Left forelimb (tissue), 1 donor: ENCODE measurements at places on chromosomes 11 and 22.

- DNase-seq: no peak
Observed at GRCh38 chr11:2573240-2574042, 126.4 kb downstream of the KCNQ1OT1 start.

DNA sequence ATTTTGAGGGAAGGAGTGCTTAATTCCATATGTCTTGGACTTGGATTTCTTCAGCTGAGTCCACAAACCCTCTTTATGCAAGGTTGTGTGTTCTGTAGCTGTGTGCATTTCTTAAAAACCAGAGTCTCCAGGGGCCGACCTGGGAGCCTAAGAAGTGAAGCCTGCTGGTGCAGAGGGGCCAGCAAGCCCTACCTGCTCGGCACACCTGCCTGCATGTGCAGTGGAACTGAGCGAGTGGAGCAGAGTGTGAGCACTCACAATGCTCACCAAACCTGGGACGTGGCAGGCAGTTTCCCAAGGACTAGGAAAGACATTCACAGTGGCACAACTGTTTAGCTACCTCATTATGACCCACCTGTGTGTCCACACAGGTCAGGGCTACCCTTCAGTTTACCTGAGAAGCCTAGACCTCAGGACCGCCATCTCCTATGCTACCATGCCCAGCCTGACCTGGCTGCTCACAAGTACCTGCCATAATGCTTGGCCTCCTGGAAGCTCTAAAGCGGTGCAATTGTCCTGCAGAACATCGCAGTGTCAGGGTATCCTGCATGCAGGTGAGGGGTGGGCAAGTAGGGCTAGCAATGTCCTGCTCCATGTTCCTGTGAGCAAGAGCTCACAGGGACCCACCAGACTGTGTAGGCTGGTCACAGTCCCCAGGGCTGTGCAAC is 3.8 kb downstream of the C22orf39 start:
- DNase-seq: no peak

- DNase-seq: peak; percentile 64
Observed at GRCh38 chr22:23828800-23829680, 9.8 kb downstream of the DERL3 start.

GRCh38 chr11:111765320-111765983 is 737 bp downstream of the PPP2R1B start:
- no peak for DNase-seq

- peak; percentile 62 for DNase-seq
Observed at GRCh38 chr11:45473341-45473895, 187.3 kb upstream of the SYT13 start.

DNA sequence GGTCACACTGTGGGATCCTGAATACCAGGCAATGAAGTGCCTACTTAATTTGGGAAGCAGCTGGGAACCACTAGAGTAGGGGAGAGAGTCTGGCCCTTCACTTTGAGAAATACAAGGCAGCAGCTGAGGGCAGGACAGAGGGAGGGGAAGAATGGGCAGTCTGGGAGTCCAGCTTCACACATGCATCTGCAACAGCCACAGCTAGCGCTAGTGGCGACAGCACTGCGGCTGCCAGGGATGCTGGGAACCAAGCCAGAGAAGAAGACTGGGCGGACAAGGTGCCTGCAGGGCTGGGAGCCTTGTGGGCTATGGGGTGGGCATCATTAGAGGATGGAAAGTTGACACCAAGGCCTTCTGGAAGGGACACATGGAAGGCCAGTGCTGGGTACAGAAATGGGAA is 15.8 kb downstream of the SCUBE2 start:
- no peak for DNase-seq

DNA sequence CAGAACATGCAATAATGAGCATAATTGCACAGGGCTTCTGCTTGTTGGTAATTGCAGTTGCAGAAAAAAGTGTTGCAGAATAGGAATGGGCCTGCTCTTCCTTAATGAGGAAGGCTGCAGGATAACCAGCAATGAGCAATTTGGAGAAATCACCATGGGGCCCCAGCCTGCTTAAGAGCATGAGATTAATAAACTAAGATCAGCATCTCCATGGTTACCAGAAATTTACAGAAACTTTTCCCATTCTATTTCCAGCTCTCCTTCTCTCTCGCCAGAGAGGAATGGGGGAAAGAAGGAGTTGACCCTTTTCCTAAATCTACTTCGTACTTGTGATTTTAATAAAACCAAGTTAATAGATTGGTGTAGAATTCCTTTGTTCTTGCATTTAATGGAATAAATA is 80.9 kb upstream of the CSNK2A3 start:
- no peak for DNase-seq

- no peak for DNase-seq
Observed at GRCh38 chr11:68987211-68987610, 6.4 kb upstream of the MRGPRD start.

DNA sequence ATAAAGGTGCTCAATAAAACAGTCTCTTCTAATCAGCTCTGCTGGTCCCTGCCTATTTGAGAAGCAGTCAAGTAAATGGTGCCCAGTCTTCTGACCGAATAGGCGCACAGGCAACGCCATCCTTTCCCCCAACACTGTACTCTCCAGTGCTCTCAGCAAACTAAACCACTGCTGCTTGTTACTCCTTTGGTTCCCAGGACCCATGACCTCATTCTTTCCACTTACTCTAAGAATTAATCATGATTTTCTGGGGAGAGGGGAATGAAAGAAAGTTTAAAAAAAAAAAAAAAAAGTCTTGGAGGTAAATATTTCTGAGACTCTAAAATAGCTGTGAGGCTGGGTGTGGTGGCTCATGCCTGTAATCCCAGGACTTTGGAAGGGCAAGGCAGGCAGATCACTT is 63.7 kb downstream of the SGSM3 start:
- no peak for DNase-seq

DNA sequence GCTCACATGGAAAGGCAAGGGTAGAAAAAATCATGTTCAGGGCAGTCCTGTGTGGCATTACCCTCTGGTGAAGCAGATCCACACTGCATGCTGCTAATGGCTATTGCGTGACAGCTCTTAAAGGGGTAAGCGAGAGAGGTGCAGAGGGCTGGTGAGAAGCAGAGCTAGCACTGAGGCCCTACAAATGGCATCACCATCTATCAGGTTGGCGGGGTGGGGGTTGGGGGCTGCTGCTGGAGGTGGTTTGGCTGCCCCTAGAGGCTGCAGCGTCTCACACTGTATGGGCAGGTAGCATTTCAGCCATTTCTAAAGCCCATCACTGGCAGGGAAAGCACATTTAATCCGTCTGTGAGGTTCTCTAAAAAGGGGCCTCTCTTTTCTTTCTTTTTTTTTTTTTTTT is 16.9 kb upstream of the TMA7B start:
- no peak for DNase-seq

- DNase-seq: no peak
Observed at GRCh38 chr22:43343262-43343669, at the start of gene SCUBE1. TSS of gene SCUBE1 (minus strand) at chr22:43343372. CDS start at chr22:43343261, 111 bp downstream.

DNA sequence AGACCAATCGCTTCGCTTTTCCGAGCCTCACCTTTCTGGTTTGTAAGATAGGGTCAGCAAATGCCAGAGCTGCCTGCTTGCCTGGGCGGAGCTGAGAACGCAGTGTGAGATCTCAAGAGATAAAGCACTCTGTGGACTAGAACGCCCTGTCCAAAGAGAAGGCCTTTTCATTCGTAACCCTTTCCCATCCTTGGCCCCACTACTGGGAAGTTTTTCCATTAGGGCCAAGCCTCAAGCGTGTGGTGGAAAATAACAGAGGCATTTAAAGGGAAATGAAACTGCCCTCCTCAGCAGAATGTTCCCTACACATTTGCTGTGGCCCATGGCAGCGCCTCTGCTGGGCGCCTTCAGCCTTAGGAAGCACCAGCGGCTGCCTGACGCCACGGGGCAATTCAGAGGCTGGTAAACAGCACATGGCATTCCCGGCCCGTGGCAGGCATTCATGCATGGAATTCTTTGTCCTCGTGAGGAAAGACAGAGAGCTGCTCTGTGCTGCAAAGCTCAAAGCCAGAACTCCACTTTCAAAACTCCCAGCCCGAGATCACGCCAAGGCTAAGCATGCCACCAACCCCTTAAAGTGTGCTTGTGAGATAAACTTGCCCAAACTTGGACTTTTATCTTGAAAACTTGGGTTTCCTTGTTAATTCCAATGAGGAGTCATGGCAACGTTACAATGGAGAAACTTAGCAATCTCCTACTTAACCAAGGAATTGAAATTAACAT is 38.1 kb downstream of the AHNAK start:
- DNase-seq: peak; percentile 71

DNA sequence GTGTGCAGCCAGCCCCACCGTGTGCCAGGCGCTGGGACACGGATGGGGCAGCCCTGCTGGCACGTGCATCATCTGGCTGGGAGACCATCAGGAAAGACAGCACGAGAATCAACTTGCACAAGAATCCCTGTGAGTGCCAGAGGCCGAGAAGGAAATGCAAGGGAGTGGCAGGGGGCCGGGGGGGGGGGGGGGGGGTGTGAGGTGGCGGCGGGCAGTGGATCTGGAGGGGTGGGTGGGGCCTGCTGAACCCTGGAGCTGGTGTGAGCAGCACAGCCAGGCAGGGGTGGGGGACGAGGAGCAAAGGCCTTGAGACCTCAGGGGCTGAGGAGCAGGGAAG is 14.0 kb upstream of the FLRT1 start:
- DNase-seq: no peak

DNA sequence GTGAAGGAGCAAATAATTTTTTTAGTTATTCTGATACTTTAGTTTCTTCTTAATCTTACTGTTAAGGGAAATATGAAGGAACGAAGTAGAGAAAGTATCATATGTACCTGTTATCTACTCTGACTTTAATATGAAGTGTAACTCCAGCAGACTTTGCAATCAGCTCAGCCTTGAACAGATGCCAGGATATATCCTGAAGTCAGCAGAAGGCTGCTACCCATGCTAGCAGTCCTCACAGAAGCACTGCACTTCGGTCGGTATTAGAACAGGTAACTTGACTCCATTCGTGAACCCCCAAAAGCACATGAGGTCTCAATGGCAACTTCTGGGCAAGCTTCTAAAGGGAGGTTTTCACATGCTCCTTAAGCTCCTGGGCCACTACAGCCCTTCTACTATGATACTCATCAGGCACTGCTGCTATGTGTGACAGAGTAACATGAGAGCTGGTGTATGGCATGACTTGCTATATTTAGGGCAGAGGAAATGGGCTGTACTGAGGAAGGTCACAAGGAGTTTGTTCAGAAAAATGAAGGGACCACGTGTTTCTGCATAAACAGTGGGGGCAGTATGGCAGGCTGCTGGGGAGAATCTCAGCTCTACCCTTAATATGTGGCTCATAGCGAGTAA is 344.1 kb downstream of the SOX6 start:
- no peak for DNase-seq

DNA sequence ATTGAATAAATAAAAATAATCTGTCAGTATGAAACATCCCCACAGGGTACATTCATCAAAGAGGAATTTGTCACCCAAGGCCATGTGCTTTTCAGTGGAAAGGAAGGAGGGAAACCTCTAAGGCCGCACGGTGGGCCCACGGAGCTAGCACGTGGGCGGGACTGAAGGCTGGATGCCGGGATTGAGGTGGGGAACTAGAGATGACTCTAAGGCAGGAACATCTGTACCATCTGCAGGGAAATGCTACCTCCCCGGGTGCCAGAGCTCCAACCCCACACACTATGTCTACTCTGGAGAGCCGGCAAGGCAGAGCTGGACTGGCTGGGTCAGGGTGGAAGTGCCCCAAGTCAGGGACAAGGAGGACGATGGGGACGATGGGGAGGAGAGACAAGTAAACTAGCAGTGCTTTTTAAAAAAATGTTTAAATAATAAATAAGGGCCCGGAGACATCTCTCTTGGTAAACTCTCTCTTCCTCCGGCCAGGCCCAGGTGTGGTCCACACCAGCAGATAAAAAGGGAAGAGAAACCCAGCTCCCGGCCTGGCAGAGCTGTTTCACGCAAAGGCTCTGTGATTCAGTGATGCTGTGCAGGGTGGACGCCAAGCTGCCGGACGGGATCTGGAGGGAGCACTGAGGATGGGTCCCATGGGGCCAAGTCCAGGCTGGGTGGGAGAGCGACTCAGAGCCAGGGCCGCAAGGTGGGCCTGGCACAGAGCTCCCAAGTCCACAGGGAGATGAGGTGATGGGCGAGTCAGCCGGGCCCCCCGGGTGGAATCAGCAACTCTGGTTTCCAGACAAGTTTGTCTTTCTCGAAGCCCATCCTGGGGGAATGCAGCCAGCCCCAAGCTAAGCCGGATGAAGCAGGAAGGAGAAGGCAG is 5.8 kb downstream of the LIF start:
- DNase-seq: no peak

DNA sequence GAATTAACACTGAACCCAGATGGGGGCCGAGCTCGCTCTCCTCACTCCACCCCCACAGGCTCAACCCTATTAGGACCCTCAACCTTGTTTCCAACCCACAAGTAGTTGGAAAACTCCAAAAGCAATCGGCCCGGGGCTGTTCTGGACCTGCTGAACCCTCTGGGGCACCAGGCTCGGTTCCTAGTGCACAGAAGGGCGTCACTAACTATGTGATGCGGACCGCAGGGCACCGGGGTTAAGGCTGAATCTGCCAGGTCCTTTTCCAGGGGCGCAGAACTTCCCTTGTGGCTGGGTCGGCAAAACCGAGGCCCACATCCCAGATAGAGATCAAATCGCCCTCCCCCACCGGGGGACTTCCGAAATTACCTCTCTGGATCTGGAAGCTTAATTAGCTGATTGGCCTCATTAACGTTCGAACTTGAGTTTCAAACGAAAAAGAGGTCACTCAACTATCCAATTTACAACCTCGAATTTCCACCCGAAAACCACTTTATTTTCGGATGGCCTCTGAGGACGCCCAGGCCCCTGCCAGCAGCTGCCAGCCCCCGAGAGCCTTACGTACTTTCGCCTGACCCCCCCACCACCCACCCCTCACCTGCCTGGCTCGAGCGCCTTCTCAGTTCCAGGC is 1.7 kb downstream of the SHANK2 start:
- DNase-seq: no peak

DNA sequence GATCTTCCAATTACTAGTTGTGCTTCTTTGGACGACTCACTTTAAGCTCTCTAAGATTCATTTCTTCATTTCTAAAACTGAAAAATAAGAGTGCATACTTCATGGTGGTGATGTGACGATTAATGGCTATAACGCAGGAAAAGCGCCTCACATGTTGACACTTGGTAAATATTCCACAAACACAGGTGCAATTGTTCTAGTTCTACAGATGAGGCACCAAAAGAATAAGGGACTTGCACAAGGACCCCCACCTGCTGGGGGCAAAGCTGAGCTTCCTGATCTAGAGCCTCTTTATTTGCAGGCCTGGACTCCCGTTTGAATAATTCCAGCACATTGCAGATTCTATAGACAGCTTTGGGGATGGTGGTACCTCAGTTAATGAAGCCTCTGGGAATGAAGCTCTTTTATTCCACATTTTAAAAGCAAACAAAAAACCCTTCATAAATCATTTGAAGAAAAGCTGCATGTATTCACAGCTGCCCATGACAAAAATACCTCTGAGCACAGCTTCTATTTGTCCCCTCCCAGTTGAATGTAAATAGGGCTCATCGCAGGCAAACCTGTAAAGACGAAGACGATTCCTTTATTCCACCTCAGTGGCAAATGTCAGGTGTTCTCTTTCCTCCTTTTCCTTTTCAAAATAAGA is 14.9 kb upstream of the CADM1 start:
- DNase-seq: no peak

GRCh38 chr11:114121804-114122504 is 62.4 kb downstream of the ZBTB16 start:
- no peak for DNase-seq

GRCh38 chr11:104763930-104764709 is 134.1 kb downstream of the CASP12 start:
- DNase-seq: no peak
